ENCODE measurements at places on chromosomes 1 and 21.

- DNase-seq, result no peak
These were observed 700 bp upstream of the CACNA1S start for GRCh38 chr1:201112926-201113325.

DNA sequence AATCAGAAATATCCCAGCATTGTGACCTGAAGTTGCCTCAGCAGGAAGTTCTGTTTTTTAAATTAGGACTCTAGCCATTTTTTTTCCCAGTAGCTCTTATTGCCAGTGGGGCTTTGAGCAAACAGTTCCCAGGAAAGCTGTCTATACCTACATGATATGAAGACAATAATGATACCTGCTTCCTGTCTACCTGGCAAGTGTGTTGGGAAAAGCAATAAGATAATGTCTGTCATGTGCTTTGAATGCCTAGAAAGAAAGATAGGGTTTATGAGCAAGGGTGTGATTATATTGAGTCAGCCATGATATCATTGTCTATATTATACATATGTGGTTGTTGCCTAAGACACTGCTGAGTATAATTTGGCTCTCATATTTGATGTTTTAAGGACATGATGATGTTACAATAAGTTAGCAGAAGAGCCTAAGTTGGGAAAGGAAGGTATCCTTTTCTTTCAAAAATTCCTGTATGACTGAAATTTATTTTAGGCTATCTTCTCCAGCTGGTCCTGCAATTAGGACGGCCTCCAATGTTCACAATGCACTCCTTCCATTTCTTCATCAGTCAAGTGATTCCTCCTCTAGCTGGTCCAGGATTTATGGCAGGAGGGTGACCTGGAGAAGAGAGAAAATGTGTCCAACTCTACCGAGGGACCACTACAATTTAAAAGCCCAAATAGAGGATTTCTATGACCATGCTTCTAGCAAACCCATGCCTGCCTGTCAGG, 99.6 kb upstream of the CDC42BPA start:
- DNase-seq, result no peak

DNA sequence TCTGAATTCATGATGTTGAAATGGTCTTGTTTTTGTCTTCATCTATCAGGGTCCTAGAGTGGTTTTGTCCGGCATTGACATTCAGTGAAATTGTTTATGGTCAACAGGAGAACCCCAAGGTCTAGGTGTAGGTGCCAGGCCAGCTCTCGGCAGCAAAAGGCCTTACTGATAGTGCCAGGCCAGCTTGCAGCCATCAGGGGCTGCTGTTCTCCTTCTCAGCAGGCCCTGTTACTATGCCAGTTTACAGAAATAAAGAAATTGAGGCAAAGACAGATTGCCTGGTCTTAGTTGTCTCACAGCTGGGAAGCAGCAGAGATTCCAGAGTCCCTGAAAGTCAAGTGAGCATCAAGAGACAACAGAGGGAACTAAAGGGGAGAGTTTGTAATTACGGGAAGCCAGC, 12.0 kb downstream of the HMGB4 start:
- no peak for DNase-seq

DNA sequence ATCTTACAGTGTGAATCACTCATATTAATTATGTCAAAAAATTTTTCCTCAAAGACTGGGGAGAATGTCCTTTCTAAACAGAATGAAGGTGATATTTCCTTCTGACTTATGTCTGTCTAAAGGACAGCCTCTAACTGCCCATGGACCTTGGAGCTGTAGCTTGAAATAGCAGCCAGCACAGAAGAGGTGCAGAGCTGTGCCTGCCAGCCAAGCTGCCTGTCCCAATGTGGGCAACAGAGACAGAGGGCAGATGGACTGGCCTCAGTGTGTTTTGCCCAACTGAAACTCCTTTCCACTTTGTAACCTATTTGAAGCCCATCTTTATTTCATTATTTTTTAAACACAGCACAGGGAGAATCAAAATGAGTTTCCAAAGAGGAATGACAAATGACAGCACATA, 97.6 kb upstream of the DYNLT5 start:
- DNase-seq, result no peak

DNA sequence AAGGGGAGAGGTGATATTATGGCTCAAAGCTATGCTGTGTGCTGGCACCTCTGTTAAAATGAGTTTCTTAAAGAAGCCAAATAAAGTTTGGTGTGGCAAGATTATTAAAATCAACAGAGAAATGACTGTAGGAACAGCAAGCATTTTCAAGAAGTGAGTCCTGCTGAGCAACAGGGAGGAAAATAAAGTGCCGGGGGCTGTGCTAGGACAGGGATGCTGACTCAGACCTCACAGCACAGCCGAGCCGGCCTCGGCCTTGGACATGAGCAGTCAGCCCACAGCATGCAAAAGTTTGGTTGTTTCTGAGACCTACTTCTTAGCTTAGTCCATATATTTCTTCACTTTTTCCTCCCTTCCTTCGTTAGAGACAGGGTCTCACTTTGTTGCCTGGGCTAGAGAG, 19.2 kb downstream of the CNIH3 start:
- no peak for DNase-seq
